ENCODE measurements at places on chromosomes 11 and 22.

GRCh38 chr22:39994566-39995392 is at the start of gene FAM83F:
Gene FAM83F (plus strand): TSS chr22:39994954. CDS start chr22:39995043, 89 bp downstream.
- no peak for DNase-seq

- DNase-seq, result peak; percentile 75
These were observed 225.8 kb downstream of the ETS1 start for GRCh38 chr11:128361451-128362020.

DNA sequence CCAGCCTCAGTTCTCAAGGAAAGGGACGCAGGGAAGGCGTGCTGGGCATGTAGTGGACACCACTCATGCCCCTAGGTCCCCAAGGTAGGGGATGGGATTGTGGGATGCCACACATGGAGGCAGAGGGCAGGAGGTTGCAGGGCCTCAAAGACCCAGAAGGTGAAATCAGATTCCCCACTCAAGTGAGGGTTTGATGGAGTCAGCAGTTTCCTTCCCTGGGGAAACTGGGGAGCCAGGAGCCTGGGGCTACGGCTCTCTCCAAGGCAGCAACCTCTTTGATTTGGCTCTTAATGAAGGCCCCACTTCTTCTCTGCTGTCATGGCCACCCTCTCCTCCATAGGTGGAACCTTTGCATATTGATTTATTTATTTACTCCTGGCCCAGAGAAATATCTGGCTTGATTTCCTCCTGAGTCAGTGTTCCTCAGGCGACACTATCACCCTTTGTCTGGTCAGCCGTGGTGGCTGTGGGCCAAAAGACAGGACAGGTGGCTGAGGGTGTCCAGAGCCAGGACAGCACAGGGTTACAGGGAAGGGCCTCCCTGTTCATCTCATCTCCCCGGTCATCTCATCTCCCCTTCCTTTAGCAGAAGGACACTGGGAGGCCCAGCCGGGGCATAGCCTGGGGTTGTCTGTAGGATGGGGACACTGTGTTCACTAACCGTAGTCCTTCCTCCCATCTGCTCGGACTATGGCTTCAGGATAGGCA is 9.6 kb downstream of the GNAZ start:
- DNase-seq, result no peak

GRCh38 chr11:30245621-30246020 is 14.8 kb downstream of the FSHB start:
- DNase-seq, result peak; percentile 13

DNA sequence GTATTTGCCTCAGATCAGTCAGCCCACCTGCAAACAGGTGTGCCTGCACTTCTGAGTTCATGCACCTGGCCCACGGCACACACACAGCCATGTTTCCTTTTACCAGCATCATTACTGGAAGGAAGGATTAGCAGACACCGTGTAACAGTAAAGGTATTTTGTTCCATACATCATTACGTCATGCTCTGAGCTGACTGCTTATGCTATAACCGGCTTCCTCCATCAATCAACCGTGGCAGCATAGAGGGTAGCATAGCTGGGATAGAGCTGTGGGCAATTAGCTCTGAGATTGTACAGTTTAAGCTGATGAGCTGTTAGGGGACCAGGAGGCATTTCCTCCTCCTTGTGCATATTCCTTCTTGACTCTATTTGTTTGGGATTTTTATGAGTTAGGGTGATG is 102.4 kb downstream of the ME3 start:
- DNase-seq, result no peak

GRCh38 chr11:109745996-109746625 is 324.1 kb downstream of the C11orf87 start:
- DNase-seq, result no peak

GRCh38 chr11:8082391-8083087 is 1.5 kb downstream of the TUB start:
- no peak for DNase-seq

GRCh38 chr22:17217179-17217578 is 2.1 kb downstream of the ADA2 start:
- DNase-seq, result no peak

- no peak for DNase-seq
These were observed 507.8 kb upstream of the CNTN5 start for GRCh38 chr11:98512938-98513337.

- no peak for DNase-seq
These were observed 323.3 kb downstream of the TENM4 start for GRCh38 chr11:79117488-79117887.

- DNase-seq, result no peak
These were observed 166.1 kb upstream of the MTNR1B start for GRCh38 chr11:92803391-92803790.

GRCh38 chr11:65066805-65067291 is 8.5 kb upstream of the NAALADL1 start:
- no peak for DNase-seq

DNA sequence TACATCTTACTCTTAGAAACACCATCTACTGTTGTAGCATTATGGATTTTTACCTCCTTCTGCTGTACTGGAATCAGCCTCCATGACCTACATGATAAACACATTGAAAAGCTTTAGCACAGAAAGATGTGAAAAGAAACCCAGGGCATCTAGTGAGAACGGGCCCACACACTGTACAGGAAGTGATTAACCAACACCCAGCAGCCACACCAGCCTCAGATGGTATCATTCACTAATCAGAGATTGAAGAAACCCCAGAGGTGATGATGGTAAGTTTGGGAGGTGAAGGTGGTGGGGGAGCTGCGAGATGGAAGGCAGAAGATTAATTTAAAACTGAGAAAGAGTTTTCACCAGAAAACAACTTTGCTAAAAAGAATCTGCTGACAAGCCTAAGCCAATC is 46.1 kb downstream of the RASSF10 start:
- no peak for DNase-seq

GRCh38 chr11:63282579-63282978 is 39.2 kb upstream of the SLC22A25 start:
- no peak for DNase-seq

DNA sequence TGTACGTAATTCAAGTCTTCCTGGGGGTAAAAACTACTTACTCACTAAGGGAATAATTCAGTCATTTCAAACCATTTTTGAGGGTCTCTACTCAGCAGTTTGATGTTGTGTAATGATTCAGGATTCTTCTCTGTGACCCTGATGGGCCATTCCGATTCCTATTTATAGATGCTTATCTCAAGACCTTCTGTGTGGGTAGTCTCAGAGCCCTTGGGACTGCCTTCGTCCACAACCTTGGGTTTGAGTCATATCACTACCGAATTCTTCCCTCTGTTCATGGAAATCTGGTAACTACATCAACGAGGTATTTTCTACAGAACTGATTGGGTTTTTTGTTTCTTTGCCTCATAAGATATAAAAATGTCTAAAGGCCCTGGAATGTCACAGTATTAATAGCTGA is 14.3 kb upstream of the CBX6 start:
- no peak for DNase-seq

DNA sequence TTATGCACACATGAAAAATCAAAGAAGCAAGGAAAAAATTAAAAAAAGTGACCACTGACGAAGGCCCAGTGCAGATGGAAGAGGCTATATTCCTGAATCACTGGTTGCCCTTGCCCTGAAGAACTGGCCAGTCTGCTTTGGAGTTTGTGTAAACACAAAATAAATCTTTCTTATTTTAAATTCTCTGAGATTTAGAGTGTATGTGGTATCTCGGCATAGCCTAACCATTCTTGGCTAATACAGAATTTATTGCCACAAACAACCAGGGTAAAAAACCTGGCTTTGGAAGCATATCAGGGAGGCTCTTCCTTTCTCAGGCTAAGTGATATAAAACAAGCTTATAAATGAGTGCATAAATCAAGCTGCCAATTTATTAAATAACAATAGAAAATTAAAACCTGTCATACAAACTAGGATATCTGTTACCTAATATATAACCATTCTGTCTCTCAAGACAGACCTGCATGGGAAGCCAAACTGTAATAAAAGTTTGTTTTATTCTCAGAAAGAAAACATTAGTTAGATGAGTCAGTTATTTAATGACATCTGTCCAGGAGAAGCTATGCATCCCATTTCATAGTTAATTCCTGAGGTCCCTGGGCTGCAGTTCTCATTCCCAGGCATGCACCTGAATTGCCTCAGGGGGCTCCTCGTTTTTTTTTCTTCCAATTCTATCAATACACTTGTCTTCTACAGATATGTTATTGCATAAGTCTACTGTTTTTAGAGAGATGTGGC is 6.1 kb upstream of the TMEM135 start:
- no peak for DNase-seq

DNA sequence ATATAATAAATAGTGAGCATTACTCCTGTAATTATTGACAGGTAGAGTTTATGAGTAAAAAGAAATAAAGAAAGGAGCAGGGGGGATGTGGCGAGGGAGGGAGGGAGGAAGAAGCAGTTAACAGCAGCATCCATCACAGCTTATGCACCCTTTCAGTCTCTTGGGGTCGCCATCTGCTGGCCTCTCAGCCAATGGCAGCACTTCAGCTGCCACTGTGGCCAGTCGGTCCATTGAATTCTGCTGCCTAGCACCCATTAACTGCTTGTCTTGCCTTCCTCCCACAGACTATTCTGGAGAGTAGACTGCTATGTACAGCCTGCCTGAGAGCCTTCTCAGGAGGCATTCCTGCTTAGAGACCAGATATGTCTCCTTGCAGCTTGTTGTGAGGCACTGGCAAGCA is 388.3 kb downstream of the TENM4 start:
- peak; percentile 30 for DNase-seq

- peak; percentile 74 for DNase-seq
These were observed 17.9 kb downstream of the CRELD2 start for GRCh38 chr22:49936018-49936972.

DNA sequence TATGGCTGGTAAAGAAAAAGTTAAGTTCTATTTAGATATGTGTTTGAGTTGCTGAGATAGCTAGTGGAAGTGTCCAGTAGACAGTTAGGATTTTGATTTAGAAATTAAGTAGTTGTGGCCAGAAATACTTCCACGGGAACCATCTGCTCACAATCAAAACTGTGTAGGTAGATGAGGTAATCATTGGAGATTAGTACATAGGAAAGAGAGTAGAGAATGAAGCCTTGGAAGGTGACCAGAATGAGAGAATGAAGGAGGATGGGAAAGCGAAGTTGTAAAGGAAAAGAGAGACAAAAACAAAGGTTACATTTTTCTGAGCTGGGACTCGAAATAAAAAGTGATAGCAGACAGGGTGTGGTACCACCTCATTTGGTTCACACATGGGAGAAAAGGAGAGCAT is 296.9 kb upstream of the SORL1-AS1 start:
- no peak for DNase-seq

DNA sequence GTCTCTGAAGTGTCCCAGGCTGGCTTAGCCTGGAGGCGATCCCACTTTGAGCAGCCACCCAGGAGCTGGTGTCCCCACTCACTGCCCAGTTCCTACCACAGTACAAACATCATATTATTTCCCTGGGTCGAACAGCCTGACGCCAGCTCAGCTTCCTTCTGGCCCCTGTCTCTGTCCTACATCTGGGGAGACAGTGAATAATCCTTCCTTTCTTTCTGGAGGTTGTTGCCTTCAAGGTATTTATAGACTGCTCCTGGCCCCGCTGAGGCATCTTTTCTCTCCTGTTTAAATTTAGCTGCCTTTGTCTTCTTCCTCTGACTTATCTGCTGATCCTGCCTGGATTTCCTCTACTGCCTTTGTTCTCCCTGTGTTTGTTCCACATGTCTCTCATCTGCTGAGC is 56.8 kb upstream of the LRRC55 start:
- no peak for DNase-seq

DNA sequence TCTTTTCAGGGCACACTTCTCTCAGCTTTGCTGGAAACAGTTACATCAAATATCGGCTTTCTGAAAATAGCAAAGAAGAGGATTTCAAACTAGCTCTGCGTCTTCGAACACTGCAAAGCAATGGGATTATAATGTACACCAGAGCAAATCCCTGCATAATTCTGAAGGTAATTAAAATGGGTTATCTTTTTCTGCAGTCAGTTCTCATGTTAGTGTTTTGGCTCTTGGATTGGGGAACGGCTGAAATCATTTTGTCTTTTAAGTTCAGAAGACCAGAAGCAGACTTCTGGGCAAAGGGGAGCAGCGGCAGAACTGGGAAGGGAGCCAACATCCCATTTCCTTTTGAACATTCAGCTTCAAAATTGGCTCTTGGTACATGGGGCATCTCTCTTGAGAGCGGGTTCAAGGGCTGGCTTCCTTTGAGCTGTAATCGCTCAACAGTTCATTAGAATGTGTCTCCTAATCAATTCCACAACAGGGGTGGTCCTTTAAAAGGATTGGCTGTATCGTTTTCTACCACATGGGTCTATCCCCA is 110.2 kb upstream of the MTNR1B start:
- DNase-seq, result no peak

- peak; percentile 73 for DNase-seq
These were observed 2.0 kb downstream of the KCNJ11 start for GRCh38 chr11:17386331-17387084.

GRCh38 chr11:57394203-57394965 is 3.9 kb upstream of the PRG2 start:
- no peak for DNase-seq

DNA sequence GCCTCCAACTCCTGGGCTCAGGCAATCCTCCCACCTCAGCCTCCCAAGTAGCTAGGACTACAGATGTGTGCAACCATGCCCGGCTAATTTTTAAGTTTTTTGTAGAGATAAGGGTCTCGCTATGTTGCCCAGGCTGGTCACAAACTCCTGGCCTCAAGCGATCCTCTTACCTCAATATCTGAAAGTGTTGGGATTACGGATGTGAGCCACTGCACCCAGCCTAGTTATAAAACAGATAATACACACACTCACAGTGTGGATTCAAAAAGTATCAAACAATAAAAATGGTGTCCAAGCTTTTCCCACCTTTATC is 377 bp upstream of the CCDC188 start:
- no peak for DNase-seq

- no peak for DNase-seq
These were observed 563.9 kb upstream of the B3GAT1 start for GRCh38 chr11:134975866-134976376.
